ENCODE measurements at places on chromosomes 1 and 21.
A peak's percentile ranks its signal among the peaks of the same experiment; 100 is the strongest.

GRCh38 chr1:22876359-22877111, 96.1 kb downstream of the LACTBL1 start:
- DNase-seq, result no peak

DNA sequence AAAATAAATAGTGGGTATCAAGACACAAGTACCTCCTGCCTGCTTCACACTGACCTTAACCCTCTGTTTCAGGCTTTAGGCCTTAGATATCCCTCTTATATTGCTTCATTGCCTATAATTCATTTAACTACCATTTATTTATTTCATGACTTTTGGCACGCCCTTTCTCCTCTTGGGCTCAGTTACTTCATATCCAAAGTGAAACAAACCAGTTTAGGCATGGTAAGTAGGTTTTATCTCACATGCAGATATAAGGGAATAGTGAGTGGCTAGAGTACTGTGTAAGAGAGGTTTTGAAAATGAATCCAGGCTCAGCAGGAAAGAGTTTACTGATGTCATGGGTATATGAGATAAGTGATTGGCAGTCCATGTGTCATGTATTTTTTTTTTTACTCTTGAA, 69.8 kb upstream of the BEND5 start:
- DNase-seq, result no peak

GRCh38 chr1:90509225-90510048, 207.7 kb downstream of the BARHL2 start:
- no peak for DNase-seq

- no peak for DNase-seq
Observed at GRCh38 chr1:19730232-19730631, 65.6 kb downstream of the HTR6 start.

- no peak for DNase-seq
Observed at GRCh38 chr1:244199902-244200301, 148.8 kb downstream of the ZBTB18 start.

DNA sequence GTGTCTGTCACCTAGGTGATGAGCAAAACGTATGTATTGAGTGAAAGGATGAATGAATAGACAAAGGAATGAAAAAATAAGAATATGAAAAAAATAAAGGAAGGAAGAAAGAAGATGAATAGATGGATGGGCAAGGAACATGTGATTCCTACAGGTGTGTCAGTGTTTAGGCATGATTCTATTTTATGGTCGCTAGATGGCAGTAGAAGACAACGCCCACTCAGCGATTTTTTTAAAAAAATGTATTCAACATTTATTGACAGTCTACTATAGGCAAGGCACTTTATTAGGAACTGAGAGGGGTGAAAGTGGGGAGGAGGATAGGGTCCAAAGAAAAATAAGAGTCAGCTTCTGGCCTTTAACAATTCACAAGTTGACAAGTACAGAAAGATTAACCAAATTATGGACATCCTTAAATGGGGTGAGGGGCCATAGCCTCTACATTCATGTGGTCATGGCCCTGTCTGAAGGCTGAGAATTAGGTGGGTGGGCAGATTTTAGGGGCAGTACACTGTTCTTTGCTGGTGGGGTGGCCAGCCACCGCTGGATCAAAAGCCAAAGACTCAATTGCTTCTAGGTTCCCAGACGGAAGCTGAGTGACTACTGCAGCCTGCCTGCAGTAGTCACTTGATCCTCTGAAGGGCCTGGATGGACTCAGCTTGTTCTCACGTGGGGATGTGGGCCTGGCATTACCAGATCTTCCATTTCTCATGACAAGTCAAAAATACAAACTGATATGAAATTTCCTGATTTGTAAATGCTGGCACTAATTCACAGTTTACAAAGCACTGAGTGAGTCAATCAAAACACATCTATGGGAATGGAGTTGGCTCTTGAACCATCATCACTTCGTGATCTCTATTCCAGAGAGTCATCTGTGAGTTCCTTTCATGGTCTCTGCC, 83.9 kb downstream of the FASLG start:
- DNase-seq, result no peak

- DNase-seq, result no peak
Observed at GRCh38 chr1:24925082-24925779, 4.8 kb downstream of the RUNX3 start.

- DNase-seq, result peak; percentile 91
Observed at GRCh38 chr1:66402194-66402593, 131.8 kb upstream of the SGIP1 start.

DNA sequence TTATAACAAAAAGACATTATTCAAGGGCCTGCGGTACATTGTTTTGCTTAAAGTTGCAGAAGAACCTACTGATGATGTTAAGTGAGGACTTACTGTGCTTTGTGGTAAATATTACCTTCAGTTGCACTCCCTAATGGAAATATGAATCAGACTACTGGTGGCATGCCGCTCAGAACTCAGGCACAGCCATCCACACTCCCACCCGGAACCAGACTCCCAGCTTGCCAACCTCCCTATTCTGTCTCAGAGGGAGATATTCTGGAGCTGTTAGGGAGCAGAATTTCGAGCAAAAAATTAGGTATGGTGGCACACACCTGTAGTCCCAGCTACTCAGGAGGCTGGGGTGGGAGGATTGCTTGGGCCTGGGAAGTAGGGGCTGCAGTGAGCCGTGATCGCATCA, 13.1 kb downstream of the PGBD5 start:
- DNase-seq, result no peak

- DNase-seq, result no peak
Observed at GRCh38 chr1:228452194-228453021, 34.8 kb upstream of the RNF187 start.

Data from skin of body (tissue), 3 donors.